ENCODE measurements at places on chromosomes 2 and 18.

GRCh38 chr18:69596345-69596744 lies 195.7 kb downstream of the DOK6 start:
- no peak for DNase-seq

- DNase-seq, result no peak
These were observed 144.6 kb upstream of the MMADHC start for GRCh38 chr2:149732001-149732685.

DNA sequence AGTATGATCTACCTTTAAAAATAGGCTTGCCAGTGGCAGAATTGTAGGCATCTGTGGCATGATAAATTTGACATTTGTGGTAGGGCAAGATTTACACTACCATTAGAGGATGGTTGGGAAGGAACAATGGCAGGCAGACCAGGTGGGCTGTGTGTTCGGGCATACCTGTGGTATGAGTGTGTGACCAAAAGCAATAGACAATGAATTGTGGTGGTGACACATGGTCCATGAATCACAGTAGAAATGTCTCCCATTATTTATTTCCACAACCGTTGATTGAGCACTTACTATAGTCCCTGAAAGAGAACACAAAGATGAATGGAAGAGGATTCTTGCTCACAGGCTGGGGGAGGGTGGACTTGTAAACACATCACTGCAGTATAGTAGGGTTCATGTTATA lies 29.9 kb upstream of the RUFY4 start:
- DNase-seq, result no peak

GRCh38 chr2:235939471-235939870 lies 228.7 kb downstream of the GBX2 start:
- no peak for DNase-seq

GRCh38 chr18:34120294-34120693 lies 104.4 kb downstream of the NOL4 start:
- DNase-seq, result no peak

GRCh38 chr2:203789618-203790017 lies 78.0 kb upstream of the CTLA4 start:
- no peak for DNase-seq
